Fibroblast of the aortic adventitia (primary cell): ENCODE measurements at places on chromosomes 2 and 18. TPM values are rescaled to one million over a fixed set of nuclear protein-coding genes. Genes with fewer than 3 reads are reported as not detected.

CCDC85A gene
- 0.45 and 1.8 TPM in 2 replicates for total RNA-seq

BMP10 gene
- not detected in 2 replicates for total RNA-seq

REL gene
- 6.5 and 7.4 TPM in 2 replicates for total RNA-seq

BZW1 gene
- total RNA-seq = 931 and 1,135 TPM in 2 replicates

GTF2A1L gene
- 5.0 TPM in 1 of 2 replicates, not detected in the other for total RNA-seq
